Right renal pelvis (tissue), 4 donors: ENCODE measurements at places on chromosomes 2 and 18. TPM values are rescaled to one million over a fixed set of nuclear protein-coding genes. Genes with fewer than 3 reads are reported as not detected.

- DNase-seq, result no peak
Measured at GRCh38 chr2:100988630-100989417, 13.3 kb upstream of the RPL31 start.

The SATB2 gene
- polyA plus RNA-seq, result 18.4 TPM

DNA sequence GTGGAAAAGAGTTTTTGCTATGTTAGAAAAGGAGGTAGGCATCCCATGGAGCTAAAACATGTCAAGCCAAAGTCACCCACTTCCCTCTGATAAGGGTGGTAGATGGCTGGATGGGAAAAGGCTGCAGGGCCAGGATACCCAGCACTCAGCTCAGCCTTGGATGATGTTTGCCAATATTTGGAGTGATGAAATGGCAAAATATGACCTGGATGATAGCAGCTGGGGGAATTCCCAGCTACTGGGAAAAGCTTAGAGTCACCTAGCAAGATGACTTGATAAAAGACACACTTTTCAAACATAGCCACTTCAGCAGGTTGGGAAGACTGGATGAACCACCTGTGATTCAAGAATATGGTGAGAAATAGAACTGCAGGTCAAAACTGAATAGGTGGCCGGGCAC, 10.1 kb downstream of the RFX8 start:
- no peak for DNase-seq

The IL36RN gene
- polyA plus RNA-seq, result not detected

The ASPRV1 gene
- polyA plus RNA-seq, result 4.7 TPM

DNA sequence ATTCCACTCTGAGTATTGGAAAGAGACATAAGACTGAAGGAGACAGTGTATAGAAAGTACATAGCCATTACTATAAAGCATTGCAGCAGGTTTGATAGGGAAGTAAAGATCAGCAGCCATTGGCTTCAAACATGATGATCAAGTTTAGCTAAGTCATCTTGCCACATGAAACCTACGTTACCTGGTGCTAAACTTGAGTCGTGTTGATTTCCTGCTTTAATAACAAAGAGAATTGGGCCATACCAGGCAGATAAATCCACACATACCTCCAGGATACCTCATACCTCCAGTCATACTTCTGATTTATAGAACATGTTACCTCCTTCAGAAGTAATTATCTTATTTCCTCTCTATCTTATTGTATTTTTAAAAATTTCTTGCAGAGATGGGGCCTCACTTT, 10.3 kb upstream of the KYNU start:
- no peak for DNase-seq

GRCh38 chr18:77635451-77635850, 385.8 kb downstream of the GALR1 start:
- no peak for DNase-seq

The DNPEP gene
- polyA plus RNA-seq, result 59.1 TPM

DNA sequence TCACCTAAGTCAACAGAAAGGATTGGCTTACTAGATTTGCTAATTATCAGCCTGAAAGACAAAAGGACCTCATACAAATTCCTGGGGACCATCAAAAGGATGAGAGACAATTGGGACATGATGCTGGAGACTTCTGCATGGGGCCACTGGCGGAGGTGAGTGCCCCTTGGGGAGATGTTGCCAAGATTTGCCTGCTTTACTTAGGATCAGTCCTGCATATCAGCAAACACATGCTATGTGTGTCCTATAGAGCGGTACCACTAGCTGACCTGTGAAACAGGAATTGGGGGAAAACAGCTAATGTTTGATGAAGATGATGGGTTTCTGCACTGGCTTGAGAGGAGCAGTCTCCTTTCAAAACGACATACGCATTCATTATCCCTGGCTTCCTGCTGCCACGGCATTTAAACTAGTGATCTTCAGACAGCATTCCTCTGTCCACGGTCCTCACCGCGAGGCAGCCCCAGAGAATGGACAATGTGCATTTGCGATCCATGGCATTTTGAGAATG, 104.2 kb downstream of the TGIF1 start:
- no peak for DNase-seq

The ZFP36L2 gene
- 126 TPM for polyA plus RNA-seq

The POTEI gene
- polyA plus RNA-seq, result 0.10 TPM

The KYNU gene
- 5.6 TPM for polyA plus RNA-seq

- DNase-seq, result no peak
Measured at GRCh38 chr2:20582600-20583221, 68.2 kb downstream of the HS1BP3 start.

The FBXO36 gene
- polyA plus RNA-seq, result 5.6 TPM

GRCh38 chr18:43267818-43268217, 9.5 kb downstream of the SYT4 start:
- no peak for DNase-seq

DNA sequence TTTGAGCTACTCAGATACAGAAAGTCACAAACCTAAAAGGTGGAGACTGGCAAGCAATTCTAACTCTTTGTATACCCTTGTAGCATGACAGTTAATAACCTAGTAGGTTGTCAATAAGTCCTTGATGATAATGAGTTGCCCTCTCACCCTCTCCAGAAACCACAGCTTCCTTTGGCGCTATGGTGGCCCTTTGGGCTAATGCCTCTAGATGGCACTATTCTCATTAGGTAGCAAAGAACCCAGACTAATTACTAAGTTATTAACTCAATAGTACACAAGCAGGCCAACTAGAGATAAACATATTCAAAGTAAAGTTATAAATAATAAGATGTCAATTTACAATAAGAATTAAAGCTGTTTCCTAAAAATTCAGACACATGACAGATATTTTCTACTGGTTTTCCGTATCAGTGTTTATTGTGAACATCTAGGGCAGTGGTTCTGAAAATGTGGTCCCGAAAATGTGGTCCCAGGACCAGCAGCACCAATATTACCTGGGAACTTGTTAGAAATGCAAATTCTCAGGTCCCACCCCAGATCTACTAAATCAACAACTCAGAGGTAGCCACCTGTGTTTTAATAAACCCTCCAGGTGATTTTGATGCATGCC, 41.1 kb downstream of the LDAH start:
- DNase-seq, result no peak

DNA sequence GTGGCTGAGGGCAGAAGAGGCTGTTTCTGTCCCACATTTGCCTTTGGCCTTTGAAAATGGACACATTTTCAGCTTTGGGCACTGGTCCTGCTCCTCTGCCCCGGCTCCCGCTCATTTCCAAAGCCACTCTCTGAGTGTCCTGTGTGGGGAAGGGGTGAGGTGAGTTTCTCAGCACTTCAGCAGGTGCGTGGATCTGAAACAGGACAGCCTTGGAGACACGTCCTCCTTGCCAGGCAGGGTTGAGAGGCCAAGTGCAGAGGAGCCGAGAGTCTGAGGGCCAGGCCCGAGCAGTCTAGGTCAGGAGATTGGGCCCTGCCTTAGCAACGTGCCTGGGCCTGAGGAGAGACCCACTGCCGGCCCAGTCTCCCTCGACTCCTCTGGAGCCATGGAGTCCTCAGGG, 21.9 kb upstream of the ALPI start:
- no peak for DNase-seq

- no peak for DNase-seq
Measured at GRCh38 chr2:100862081-100862480, 42.1 kb downstream of the NPAS2 start.

The WBP1 gene
- 111 TPM for polyA plus RNA-seq

DNA sequence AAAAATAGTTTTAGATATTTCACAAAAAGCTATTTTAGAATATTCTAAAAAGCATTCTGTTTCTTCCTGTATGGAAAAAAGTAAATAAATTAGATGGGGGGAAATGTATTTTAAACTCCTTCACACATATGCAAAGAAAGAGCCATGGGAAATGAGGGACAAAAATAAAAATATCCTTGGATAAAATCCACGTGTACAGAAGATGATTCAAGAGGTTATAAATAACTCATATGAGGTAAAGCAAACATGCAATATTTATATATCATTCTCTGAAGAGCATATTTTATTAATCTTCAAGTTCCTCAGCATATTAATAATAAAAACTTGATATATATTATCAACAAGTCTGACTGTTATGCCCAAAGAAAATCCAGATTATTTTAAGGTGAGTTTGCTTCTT, 8.8 kb upstream of the GFPT1 start:
- DNase-seq, result no peak

- DNase-seq, result no peak
Measured at GRCh38 chr2:107430006-107430405, 396.7 kb upstream of the RGPD4 start.

The MOCOS gene
- 0.82 TPM for polyA plus RNA-seq

The GKN2 gene
- polyA plus RNA-seq, result not detected

GRCh38 chr18:31877900-31878299, 65.0 kb downstream of the TRAPPC8 start:
- DNase-seq, result no peak

- no peak for DNase-seq
Measured at GRCh38 chr2:133525613-133526529, 42.4 kb downstream of the NCKAP5 start.

DNA sequence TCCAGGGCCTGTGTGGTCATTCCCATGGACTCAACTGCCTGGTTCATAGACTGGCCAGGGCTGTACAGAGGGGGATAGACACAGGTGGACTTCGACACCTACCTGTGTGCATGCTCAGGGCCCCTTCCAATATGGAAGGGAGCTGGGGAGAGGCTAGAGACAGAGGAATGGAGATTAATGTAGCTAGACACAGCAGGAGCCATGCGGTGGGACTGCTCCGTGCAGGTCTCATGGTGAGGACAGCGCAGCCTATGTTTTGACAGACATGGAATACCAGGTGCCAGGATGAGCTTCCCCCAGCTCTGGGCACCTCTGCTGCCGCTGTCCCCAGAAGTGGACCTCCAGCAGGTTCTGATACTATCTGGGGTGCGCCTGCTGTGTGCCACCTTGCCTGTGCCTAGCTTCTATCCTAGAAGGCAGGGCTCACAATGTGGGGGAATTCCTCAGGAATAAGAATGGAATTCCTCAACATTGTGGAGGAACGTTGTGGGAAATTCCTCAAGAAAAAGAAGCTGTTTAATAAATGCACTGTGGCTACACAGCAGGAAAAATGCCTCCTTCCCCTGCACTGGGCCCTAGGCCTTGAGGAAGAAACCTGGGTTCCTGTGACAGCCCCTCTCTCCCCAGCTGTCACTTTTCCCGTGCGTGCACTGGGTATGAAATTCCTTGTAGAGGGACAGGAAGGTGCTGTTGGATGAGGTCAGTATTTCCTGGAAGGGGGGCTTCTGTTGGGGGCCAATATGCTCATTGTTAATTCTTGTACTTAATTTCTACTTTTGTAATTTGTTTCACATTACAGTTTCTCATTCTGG, 7.3 kb downstream of the IL1R1 start:
- DNase-seq, result no peak

DNA sequence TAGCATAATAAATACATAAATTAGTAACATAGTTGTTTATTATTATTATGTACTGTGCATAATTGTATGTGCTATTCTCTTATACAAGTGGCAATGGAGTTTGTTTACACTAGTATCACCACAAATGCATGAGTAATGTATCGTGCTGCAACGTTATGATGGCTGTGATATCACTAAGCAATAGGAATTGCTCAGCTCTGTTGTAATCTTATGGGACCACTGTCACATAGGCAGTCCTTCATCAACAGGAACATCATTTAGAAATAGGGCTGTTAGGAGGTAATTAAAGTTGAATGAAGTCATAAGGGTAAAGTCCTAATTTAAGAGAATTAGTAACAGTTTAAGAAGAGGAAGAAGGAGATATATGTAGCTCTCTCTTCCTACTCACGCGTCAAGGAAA, 33.8 kb downstream of the TEX51 start:
- no peak for DNase-seq

DNA sequence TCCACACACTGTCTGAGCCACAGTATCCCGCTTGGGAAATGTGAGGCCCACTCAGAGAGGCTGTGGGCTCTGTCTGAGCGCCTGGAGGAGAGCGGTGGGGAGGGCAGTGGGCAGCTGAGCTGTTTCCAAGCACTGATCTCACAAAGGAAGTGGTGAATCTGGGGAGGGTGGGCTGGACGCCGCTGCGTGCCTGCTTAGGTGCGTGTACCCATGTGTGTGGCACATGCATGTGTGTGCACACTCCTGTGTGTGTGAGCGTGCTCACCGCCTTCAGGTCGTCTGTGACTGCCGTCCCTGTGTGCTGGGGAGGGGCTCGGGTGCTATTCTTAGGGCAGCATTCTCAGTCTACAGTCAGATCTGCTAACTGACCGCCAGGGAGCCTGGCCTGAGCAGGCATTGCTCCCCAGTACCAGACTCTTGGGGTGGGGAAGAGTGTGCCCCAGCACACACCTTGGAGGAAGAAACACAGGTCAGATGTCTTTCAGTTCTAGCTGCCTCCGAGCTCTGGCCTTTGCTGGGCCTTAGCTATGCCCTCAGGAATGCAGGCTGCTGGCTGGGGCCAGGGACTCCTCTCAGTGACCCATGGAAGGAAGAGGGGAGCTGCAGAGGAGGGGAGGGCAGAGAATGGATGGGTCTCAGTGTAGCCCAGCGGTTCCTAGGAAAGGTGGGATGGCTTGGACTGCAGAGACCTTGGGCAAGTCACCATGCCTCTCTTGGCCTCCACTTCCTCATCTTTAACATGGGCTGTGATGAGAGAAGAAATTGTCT, 31.4 kb downstream of the KCNIP3 start:
- DNase-seq, result no peak

DNA sequence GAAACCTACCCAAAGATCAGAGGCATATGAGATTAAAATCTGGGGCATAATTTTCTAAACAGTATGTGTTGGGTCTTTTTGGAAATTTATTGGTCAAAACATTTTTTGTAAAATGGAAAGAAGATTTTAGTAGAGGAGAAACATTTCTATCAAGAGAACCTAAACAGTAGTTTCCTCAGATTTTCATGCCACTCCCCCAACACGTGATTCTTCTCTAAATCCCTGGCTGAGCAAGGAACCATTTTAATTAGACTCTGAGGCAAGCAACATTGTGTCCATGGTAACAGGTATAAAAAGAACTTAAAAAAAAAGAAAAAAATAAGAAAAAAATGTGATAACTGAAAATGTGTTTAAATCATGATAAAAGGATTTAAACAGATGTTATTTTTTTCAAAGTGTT, 1105.2 kb upstream of the ZEB2 start:
- no peak for DNase-seq

GRCh38 chr2:73907840-73908452, 15.1 kb downstream of the ACTG2 start:
- DNase-seq, result no peak

The HAAO gene
- polyA plus RNA-seq, result 38.0 TPM

The TET3 gene
- 24.2 TPM for polyA plus RNA-seq

- DNase-seq, result no peak
Measured at GRCh38 chr2:129754831-129755230, 224.6 kb upstream of the RAB6C start.

GRCh38 chr2:69830045-69830905, 815 bp downstream of the GMCL1 start:
- DNase-seq, result no peak

DNA sequence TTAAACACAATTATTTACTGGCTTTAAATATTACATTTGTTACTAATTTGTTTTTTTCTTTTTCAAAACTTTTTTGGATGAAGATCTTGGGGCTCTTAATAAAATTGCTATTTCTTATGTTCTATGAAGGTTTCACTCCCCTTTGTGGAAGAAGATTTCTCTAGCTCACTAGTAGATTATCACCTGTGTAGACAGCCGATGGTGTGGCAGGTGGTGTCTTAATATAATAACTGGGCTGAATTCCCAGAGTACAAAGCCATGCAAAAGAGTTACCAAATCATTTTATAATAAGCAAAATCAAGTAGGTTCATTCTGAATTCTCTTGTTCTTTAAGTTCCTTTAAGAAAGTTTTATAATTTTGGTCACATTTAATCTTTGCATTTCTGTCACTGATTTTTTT, 233.7 kb downstream of the CCDC102B start:
- DNase-seq, result no peak
